ENCODE measurements at places on chromosomes 11 and 22.
A peak's percentile ranks its signal among the peaks of the same experiment; 100 is the strongest.

GRCh38 chr11:41714101-41714500 lies 254.6 kb upstream of the LRRC4C start:
- no peak for DNase-seq

GRCh38 chr22:43343262-43343669 lies at the start of gene SCUBE1:
Gene SCUBE1, minus strand, starts transcription at chr22:43343372. Its CDS starts 111 bp downstream, at chr22:43343261.
- peak; percentile 75 for DNase-seq

GRCh38 chr22:40182231-40182835 lies 4.6 kb downstream of the TNRC6B start:
- DNase-seq: no peak

GRCh38 chr22:25570486-25570885 lies 6.0 kb downstream of the GRK3 start:
- no peak for DNase-seq

GRCh38 chr11:645536-645935 lies 8.5 kb downstream of the DRD4 start:
- no peak for DNase-seq

Measured in frontal cortex (tissue), 4 donors.